GOT3 (cell line): ENCODE measurements at places on chromosomes 3 and 15.

- DNase-seq, result no peak
Observed at GRCh38 chr3:71097557-71097956, 486.0 kb downstream of the FOXP1 start.

GRCh38 chr15:64045774-64046420, 388 bp downstream of the DAPK2 start:
- no peak for DNase-seq

- DNase-seq, result no peak
Observed at GRCh38 chr3:179713643-179714090, 60.8 kb downstream of the USP13 start.

- no peak for DNase-seq
Observed at GRCh38 chr3:134737516-134737915, 57.5 kb upstream of the EPHB1 start.

- no peak for DNase-seq
Observed at GRCh38 chr3:38458796-38459498, 5.3 kb downstream of the ACVR2B start.
